ENCODE measurements at places on chromosomes 3 and 15.

- no peak for DNase-seq
These were observed 5.5 kb downstream of the CCR4 start for GRCh38 chr3:32956750-32957570.

- DNase-seq = no peak
These were observed at the start of gene PPARG for GRCh38 chr3:12288182-12289129. Gene PPARG (plus strand): TSS chr3:12289070. CDS start chr3:12379712, 90,642 bp downstream.

GRCh38 chr3:175146258-175146657 is 287.1 kb downstream of the NAALADL2 start:
- DNase-seq = no peak

- no peak for DNase-seq
These were observed 121.7 kb upstream of the SPRED1 start for GRCh38 chr15:38130740-38131498.

DNA sequence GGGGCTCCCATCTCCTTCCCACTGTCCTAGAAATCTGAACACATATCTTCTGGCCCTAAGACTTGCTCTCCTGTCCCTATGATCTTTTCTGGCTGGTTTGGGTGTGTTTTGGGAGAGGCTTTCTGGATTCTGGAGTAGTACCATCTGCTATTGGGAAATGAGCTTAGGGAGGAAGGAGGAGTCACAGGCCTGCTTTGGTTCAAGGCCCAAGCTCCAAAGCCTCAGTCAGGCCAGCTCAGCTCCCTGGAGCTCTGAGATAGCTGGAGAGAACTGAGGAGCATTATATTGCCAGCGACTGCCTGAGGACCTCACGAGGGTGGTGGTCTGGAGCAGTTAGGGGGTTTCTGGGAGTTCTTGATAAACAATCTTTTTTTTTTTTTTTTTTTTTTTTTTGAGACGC is 18.7 kb downstream of the RASGRF1 start:
- DNase-seq = no peak
